ENCODE measurements at places on chromosomes 1 and 21.

DNA sequence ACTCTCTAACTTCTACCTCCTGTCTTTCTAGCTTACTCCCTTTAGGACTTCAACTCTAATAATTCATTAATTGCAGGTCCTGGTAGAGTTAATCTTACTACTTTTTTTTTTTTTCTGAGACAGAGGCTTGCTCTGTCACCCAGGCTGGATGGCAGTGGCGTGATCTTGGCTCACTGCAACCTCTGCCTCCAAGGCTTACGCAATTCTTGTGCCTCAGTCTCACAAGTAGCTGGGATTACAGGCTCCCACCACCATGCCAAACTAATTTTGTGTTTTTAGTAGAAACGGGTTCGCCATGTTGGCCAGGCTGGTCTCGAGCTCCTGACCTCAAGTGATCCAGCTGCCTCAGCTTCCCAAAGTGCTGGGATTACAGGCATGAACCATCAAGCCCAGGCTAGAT lies 15.7 kb downstream of the BTBD8 start:
- DNase-seq, result no peak

- DNase-seq, result no peak
These were observed 62.7 kb upstream of the BCL10 start for GRCh38 chr1:85339089-85339488.

DNA sequence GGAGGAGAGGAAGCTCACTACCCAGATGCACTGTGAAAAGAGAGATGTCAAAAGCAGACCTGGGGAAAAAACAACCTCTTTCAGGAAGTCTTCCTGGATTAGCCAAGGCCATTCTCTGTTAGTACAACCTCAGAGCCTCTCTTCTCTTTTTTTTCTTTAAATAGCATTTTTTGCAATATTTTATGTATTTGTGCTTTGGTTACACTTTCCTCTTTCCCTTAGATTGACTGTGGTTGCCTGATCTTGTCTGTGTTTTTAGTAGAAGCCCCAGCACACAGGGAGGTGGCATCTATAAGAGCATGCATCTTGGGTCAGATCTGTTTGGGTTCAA lies 18.8 kb downstream of the SLC26A9 start:
- DNase-seq, result no peak

- no peak for DNase-seq
These were observed 1030.9 kb downstream of the AMY1C start for GRCh38 chr1:104780470-104781078.

- no peak for DNase-seq
These were observed 61.6 kb upstream of the TENT5B start for GRCh38 chr1:27074175-27074780.

GRCh38 chr1:201983380-201983805 lies 945 bp downstream of the RNPEP start:
- DNase-seq, result no peak

- no peak for DNase-seq
These were observed 127.5 kb upstream of the ZP4 start for GRCh38 chr1:238018214-238018613.

DNA sequence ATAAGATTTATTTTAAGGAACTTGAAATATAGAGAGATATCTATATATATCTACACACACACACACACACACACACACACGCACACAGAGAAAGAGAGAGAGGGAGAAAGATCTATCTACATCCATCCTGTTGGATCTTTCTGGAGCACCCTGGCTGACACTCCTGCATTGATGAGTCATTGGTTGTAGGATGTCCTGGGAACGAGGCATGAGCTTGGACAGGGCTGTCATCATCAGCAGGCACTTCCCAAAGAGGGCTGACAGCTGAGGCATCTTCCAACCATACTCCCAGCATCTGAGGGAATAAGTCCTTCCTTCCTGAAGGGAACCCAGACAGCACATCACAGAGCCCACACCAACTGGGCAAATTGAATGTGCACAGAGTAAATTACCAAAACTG lies 99.1 kb upstream of the ERG start:
- no peak for DNase-seq

DNA sequence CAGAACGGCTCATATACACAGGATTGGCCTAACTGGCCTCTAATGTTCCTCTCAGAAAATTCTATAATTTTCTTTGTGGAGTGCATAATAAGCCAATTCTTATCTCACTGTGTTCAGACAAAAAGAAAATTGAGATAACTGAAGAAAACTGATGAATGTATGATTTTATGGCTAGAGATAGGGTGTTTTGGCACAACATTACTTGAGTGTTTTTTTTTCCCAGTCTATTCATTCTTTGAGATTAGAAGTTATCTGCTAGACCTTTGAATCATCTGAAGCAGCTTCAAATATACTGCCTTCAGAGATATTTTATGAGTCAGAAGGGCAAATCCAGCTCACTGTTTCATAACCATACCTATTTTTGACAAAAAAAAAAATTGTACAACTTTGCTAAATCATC lies 85.6 kb downstream of the VAV3 start:
- DNase-seq, result no peak

- DNase-seq, result no peak
These were observed 130.8 kb downstream of the NOS1AP start for GRCh38 chr1:162200096-162200847.

DNA sequence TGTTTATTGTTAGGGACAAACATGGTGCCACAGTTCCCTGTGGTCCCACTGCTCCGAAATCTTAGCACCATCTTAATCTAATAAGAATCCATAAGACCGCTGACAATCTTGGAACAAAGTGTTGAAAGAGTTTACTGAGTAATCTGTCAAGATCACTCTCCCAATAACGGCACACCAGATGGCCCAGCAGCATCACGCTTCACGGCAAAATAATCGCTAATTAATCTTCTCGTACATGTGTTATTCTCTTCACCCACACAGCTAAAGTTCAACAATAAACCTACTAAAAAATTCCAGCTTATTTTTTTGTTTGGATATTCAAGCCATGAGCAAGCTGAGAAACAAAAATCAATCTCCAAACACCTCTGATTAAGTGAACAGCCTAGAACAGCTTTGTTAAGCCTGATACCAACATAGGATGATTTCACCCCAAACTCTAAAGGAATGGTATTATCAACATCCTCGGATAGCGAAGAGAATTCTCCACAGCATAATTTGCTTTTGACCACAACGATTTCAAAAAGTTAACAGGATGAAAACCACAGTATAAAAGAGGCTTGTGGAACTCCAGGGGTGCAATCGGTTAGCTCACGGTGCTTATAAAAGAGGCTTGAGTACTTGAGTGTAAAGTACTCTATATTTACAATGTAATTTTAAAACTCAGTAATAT lies 329.9 kb upstream of the GREM2 start:
- DNase-seq, result no peak

- DNase-seq, result no peak
These were observed 30.4 kb downstream of the RRP1 start for GRCh38 chr21:43819511-43820405.

DNA sequence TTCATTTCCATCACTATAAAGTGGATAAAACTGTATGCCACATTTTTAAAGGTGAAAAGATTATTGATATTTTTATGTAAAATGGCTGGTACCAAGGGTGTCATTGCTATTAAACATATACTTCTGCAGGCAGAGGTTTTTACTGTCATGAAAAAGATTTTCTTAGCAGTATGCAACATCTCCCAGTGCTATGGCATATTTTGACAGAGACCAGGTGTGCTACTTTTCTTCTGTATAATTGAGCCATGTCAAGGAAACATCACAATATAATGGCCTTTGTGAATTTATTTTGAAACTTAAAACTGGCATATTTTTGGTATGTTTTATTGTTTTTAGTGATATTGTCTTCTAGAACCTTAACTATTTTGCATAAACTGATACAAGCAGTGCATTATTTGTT lies 216.6 kb upstream of the C1orf105 start:
- no peak for DNase-seq

DNA sequence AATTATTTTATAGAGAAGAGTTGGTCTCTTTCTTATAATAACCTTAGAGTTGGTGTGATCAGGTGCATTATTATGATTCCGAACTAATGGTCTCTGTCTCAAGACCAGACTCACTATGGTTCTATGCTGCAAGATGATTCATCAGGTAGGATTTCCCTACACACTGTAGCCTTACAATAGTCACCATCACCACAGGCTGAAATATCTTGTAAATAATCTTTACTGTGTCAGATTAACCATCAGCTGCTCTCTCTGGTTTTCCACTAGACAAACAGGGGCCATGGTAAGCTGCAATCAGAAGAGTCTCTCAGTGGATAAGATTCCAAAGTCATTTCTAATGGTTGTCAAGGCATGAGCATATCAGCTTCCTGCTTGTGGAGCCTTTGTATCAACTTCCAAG lies 4.4 kb upstream of the GBP4 start:
- DNase-seq, result no peak

Measured in stimulated activated CD8-positive, alpha-beta memory T cell treated with anti-CD3 and anti-CD28 coated beads, Interleukin-4, amount 100 ng/mL, for 24 hours (primary cell).